ENCODE measurements at places on chromosomes 2 and 18. TPM values are rescaled to one million over a fixed set of nuclear protein-coding genes. Genes with fewer than 3 reads are reported as not detected.

Gene SERPINB3
- not detected for total RNA-seq

Gene POTEC
- total RNA-seq = not detected

Gene RGPD4
- total RNA-seq = 0.13 TPM

- DNase-seq = no peak
These were observed 129.6 kb downstream of the NRXN1 start for GRCh38 chr2:50902365-50902764.

GRCh38 chr2:130798472-130799218 lies 38.1 kb upstream of the ARHGEF4 start:
- DNase-seq = peak; percentile 83

- no peak for DNase-seq
These were observed at the start of gene NCKAP5 for GRCh38 chr2:133568172-133568571. NCKAP5 (minus strand) TSS chr2:133568463; CDS start chr2:133517526, 50,937 bp downstream.

Gene SOS1
- 85.8 TPM for total RNA-seq

Gene GALNT5
- 0.70 TPM for total RNA-seq

Gene OSBPL6
- 1.3 TPM for total RNA-seq

DNA sequence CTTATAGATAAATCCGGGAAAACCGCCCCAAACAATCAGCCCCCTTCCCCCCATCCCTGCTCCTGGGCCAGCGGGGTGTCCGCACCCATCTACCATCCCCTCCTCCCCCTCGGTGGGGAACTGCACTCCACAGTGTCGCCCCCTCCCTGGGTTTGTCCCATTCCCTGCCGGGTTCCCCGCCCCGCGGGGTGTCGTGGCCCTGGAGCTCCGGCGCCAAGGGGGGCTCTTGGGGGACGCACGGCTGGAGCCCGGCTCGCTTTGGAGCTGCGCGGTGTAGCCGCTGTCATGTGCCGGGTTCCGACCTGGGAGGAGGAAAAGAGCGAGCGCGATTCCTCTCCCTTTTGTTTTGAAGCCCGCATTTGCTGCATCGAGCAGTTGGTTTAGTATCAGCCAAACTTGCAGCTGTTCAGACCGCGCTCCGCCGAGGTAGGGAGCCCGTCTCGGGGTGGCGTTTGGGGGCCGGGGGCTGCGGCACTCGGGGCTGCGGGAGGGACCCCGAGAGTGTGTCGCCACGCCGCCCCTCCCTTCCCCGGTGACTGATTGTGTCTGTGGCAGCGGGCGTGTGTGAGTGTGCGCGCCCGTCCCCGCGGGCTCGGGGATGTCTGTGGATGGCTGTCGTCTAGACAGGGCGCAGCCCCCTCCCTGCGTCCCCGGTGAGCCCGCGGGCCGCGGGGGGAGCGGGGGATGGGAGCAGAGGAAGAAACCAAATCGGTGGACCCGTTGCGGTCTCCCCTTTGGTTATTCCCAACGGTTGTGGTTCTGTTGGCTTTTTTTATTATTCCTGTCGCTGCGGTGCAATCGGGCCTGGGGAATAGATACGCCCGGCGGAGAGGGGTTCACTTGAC lies 797 bp downstream of the CTIF start:
- peak; percentile 87 for DNase-seq

- DNase-seq = no peak
These were observed 21.5 kb downstream of the NABP1 start for GRCh38 chr2:191699341-191699945.

DNA sequence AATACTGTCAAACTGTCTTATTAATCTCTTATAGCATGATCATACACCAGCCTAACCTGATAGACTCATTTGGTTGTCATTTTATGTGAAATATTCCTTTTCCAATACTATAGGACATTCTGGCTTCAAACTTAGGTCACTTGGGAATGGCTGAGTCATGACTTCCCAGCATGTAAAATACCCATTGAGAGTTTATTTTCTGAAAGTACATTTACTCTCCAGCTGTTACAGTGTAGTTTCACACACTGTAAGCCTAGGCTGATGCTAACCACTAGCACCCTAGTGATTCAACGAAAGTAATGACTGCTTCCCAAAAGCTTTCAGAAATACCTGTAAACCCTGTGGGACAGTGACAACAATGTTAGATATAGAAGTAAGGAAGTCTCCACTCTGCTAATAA lies 93.8 kb downstream of the FIGN start:
- DNase-seq = no peak

DNA sequence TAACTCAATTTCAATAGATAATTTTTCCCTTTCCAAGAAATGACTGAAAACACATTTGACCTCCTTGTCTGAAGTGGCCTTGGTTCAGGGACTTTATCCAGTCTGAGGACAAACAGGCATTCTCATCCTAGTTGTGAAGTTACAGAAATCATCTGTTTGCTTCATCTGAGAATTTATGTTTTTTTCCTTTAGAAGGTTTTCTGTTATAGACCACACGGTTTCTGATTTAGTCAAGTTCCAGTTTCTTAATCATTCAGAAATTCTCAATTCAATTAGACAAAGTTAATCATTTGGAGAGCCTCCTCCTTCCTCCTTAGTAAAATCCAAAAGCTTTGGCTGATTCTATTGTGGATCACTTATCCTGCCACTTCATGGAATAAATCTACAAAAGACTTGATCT lies 60.9 kb downstream of the ICOS start:
- no peak for DNase-seq

DNA sequence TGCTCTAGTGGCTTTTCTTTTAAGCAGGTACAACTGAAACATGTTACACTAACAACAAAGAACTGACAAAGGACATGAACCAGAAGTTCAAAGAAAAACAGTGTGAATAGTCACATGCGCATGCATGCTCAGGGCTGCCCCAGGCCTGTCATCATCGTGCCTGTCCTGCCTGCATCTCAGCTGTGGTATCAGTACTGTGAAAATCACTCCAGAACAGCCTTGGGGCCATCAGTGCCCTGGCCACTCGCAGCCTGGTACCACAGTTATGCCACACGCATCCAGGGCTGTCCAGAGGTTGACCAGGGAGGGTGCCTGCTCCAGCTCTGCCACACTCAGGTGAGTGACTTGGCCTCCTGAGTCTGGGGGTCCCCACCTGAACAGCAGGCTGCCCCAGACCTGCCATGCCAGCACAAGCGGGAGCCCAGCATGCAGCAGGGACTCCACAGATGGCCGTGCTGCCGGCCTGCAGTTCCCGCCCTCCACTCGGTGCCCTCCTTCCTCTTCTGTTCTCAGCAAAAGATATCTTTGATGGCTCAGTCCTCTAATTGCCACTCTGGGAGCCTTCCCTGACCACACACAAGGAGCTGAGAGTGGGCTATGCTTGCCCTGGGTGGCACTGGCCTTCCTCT lies 12.3 kb downstream of the LIMS2 start:
- DNase-seq = peak; percentile 74

DNA sequence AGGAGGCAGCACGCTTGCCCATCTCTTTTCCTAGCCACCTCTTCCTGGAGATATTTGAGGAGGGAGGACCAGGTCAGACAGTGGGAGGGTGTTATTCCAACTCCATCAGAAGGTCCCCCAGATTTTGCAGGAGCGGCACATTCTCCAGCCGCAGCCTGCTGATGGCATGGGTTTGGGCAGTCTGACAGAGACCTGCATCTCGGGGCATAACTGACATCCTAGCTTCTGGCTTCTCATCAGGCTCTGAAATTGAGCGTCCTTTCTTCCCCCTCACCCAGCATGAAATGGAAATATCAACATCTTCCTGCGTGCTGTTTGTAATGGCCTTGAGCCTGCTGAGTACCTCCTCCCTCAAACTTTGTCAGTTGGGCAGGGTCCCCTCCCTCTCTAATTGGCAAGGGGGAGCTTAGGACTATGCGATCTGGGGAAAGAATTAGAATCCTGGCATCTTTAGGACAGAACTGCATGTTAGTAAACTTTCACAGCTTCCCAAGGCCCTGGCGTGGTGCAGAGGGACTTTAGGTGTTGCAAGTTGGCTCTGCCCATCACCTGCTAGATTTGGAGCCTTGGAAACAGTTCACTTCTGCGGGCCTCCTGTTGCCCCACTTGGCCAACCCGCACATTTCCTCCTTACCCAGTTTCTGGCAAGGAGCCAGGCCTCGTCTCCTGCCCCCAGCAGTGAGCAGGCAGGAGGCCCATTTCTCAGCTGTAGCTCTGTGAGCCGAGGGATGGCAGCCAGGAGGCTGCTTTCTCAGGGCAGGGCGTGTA lies 2.2 kb downstream of the ITM2C start:
- DNase-seq = peak; percentile 87

DNA sequence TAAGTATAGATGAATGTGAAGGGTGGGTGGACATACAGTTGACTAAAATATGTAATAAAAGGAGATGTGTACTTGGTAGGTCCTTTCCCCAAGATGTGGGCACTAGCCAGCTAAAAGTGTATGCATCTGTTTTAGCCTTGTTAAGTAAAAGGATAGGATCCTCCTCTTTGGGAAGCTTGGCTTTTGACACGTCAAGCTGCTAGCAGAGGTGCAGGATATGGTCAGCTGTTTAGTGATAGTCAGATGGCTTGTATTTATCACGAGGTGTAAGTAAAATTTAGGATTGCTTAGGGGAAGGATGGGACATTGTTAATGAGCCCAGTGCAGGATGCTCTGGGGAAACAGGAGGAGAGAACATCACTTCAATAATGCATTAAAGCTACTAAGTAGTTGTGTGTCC lies 1.5 kb downstream of the MFSD6 start:
- DNase-seq = no peak

Gene GRB14
- 2.2 TPM for total RNA-seq

- no peak for DNase-seq
These were observed 28.9 kb downstream of the RPL31 start for GRCh38 chr2:101030866-101031554.

GRCh38 chr2:120990451-120990871 lies 254.8 kb downstream of the GLI2 start:
- peak; percentile 73 for DNase-seq

Gene ZSCAN30
- 39.2 TPM for total RNA-seq

GRCh38 chr2:160275656-160276055 lies 75.6 kb upstream of the ITGB6 start:
- DNase-seq = no peak

DNA sequence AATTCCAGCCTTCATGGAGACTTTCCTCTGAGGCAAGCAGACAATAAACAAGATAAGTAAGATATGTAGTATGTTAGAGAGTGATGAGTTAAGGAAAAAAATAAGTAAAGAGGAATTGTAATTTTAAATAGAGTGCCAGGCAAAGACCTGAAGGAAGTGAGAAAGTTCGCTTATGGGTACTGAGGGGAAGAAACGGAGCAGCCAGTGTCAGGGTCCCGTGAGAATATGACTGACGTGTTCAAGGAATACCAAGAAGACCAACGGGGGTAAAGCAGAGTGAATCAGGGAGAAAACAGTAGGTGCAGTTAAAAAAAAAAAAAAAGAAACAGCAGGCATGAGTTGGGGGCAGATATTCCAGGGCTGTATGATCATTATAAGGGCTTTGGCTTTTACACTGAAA lies 45.1 kb downstream of the ARHGEF33 start:
- no peak for DNase-seq

Measured in spleen (tissue), 13 donors.